ENCODE measurements at places on chromosomes 2 and 18.
A peak's percentile ranks its signal among the peaks of the same experiment; 100 is the strongest.

DNA sequence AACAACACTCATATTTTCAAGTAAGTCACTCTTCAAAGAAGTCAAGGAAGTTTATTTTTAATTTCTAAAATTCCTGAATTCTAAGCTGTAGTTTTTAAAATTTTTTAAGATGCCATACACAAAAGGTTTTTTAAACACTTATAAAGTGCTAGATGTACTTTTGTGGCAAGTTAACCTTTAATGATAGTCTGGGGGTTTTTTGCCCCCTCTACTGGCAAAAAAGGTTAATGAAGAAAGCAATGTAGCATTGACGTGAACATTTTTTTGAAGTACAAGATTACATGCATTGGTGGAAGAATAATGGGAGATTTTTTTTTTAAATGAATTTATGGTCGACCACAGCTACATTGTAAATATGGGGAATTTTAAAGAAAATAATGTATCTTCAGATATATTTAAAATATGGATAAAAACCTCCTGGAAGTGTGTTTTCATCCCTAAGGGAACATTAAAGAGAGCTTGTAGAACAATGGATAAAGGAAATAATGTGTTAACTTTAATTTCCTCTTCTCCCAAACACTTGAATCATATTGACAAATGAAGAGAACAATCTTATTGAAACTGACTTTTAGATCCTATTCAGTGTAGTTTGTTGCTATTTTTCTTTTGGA, 12.6 kb downstream of the ITPRID2 start:
- peak; percentile 58 for DNase-seq

DNA sequence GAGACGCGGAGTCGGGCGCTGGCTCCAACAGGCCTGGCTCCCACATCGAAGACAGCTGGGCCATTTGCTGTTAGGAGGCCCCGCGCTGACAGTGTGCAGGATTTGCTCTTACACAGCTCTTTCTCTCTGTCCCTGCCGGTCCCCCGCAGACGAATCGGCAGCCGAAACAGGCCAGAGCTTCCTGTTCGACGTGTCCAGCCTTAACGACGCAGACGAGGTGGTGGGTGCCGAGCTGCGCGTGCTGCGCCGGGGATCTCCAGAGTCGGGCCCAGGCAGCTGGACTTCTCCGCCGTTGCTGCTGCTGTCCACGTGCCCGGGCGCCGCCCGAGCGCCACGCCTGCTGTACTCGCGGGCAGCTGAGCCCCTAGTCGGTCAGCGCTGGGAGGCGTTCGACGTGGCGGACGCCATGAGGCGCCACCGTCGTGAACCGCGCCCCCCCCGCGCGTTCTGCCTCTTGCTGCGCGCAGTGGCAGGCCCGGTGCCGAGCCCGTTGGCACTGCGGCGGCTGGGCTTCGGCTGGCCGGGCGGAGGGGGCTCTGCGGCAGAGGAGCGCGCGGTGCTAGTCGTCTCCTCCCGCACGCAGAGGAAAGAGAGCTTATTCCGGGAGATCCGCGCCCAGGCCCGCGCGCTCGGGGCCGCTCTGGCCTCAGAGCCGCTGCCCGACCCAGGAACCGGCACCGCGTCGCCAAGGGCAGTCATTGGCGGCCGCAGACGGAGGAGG, 3.5 kb downstream of the GDF7 start:
- no peak for DNase-seq

DNA sequence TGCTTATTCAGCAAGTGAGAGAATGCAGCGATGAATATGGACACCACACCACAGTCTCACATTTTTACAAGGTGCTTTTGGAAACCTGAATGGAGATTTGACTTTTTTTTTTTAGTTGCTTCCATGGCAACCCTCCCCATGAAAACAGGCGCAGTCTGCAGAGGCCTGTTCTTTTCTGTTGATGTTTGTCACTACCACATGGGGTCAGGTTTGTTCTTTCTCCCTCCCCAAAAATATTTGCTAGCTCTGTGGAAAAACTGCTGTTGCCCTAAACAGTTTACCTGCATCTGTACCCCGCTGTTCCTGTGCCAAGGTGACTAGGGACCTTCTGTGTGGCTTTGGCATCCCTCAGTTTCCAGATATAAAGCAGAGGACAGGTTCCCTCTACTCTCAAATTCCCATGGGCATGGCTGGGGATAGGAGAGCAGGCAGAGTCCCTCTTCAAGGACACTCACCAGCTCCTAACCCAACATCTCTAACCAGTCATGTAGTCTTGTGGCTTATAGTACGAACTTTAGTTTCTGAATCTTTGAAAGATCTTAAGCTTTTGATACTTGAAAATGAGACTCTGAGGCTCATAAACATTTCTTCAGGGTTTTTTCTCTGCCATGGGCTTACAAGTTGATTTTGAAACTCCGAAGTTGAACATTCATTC, 14.7 kb upstream of the MAPRE2 start:
- DNase-seq, result peak; percentile 66

DNA sequence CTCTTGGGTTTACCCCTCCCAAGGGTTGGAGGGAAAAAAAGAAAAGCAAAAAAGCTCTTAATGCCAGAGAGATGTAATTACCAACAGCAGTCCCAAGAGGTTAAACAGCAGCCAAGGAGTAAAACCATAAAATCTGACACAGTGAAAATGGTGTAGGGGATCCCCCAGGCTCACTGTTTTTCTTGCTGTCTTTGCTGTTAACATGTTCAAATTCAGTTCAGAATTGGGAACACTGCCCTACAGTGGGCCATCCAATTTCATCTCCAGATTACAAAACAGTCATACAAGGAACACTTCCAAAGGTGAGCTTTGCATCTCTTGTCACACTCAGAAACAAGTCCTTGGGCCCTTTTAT, 54.5 kb downstream of the PLEKHM3 start:
- no peak for DNase-seq

DNA sequence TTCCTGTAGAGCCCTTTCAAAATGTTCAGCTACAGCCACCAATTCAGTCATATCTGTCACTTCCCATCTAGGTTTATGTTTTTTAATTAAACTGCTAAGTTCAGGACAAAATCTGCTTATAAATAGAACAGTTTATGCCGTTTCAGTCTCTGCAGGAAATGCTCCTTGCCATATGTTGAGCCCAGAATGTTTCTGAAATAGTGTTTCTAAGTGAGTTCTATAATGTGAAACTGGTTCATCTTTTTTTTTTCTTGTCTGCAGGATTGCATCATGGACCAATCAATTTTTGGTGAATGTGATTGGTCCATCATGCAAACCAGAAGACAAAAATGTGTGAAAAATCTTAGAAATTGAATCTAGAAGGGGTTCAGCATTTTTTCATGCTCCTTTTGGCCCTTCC, 30.2 kb upstream of the RHOB start:
- DNase-seq, result no peak

DNA sequence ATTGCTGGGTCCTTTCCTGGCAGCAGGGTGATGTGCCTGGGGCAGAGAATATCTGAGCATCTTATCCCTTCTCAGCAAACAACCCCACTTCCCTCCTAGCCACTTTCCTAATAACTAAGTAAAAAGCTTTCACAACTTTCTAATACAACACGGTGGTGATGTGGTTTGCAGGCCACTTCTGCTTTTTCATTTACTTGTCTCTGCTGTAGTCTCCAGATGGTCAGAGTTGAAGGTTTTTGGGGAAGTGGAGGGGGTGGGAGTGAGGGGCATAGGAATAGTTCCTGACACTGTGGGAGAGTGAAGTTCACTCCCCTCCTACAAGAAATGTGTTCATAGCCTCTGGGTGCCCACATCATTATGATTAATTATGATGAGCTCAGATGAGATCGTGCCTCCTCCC, 11.6 kb downstream of the OXER1 start:
- peak; percentile 57 for DNase-seq

DNA sequence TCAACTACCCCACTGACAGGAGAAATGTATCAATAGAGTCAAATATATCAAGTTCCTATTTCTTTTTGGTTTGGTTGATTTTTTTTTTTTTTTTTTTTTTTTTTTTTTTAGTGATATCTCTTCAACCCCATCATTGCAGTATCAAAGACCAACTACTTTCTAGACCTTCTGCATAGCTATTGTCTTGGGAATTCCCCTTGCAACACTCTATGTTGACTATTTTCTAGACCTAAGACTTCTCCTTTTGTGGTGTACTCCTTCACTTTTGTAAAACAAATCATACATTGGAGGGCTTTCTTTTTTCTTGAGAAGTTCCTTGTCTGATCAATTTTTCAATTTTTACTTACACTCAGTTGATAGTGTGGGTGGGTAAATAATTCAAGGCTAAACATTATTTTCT, 46.5 kb upstream of the NR4A2 start:
- DNase-seq, result no peak

DNA sequence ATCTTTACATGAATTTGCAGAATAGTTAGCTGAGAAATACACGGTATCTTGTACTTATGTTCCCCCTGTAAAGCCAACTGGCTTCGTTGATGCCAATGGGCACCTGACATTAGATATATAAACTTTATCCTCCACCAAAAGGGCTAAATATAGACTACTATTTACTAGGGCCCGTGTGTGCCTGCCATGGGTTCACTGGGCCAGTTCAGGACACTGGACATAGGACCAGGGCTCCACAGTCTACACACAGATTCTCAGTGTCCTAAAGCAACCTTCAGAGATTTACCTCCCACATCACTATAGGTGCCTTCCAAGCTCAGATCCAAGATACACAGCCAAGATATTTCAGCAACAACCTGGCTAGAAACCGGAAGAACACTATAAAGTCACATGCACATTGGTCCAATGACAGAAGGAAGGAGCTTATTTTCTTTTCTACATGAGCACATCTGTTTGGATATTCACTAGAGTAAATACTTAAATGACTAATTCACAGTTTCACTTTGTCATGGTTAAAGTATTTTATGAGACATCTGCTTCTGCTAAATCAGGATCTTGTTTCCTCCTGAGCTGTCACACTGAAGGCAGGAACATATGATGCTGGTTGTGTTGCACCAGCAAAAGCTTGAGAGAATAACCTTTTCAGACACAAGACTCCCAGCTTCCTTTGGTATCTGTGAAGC, 95.1 kb downstream of the MYO5B start:
- no peak for DNase-seq

DNA sequence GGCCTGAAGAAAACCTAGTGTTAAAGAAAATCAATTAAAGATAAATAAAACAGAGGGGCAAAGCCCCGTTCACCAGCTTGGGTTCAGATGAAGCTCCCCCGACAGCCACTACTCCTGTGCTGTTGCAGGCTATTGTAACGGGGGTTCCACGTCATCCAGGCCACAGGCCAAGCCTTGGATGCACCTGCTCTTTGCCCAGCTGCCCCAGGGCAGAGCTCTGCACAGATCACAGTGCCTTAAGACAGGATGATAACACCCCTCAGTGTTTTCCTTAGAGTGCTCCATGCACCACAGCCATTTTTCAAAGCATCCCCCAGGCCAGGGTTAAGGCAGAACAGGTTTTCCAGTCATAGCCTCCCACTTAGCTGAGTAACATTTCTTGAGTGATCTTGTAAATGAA, 32.0 kb downstream of the FASTKD2 start:
- no peak for DNase-seq

- no peak for DNase-seq
Measured at GRCh38 chr2:20397811-20398447, 47.3 kb upstream of the PUM2 start.

- no peak for DNase-seq
Measured at GRCh38 chr18:13500869-13501542, 225.4 kb downstream of the FAM210A start.

DNA sequence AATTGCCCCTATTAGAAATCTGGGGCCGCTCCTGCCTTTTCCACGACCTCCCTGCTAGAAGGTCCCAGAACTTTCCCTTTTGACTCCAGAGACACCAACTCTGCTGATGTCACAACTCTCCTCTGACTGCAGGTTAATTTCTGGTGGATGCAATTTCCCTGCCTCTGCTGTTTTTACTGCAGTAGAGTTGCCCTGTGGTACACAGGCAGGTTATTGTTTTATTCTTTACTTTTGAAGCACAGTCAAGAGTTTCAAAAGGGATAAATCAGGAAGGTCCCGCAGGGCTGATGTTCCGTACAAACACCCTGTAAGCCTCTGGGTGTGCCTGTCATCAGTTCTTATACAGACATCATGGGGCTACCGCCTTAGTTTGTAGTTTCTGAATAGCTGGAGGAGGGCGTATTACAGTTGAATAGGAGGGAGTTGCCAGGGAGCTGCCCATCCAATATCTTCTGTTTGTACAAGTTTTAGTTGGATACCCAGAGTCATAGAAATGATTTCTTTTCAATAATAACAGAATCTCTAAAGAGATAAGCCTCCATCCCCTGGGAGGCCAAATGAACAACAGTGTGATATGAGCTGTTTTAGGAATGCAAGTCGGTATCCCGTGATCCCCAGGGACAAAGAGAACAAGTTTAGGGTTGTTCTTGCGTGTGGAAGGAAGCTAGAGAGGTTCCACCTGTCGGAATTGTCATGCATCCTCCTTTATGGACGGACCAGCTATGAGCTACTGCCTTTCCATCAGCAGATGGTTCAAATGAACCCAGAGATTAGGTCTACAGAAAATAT, 108.4 kb upstream of the COPS8 start:
- no peak for DNase-seq

GRCh38 chr18:27491772-27492171, 306.7 kb upstream of the CHST9 start:
- DNase-seq, result no peak

DNA sequence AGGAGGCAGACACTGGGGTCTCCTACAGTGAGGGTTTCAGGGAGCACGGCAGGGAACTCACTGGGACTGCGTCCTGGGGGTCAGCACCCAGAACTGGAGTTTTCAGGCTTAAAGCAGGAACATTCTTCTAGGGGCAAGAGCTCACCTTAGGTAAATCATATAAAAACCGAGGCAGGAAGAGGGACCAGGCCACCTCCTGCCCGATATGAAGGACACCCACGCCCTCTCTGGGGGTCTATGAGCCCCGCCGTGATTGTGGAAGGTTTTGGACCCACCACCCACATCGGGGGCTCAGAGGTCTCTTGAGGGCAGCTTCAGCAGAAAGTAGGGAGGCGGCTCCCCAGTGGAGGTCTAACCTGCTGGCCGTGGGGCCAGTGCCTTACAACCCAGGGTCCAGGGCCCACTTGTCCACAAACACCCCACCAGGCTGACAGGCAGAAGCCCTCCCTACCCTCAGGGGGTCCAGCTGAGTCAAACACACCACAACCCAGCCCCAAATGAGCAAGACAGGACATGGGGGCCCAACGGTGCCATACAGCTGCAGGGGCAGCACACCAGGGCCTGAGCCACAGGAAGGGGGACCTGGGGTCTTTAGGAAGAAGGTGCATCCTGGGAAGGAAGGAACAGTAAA, 25.3 kb downstream of the CROCC2 start:
- DNase-seq, result no peak

DNA sequence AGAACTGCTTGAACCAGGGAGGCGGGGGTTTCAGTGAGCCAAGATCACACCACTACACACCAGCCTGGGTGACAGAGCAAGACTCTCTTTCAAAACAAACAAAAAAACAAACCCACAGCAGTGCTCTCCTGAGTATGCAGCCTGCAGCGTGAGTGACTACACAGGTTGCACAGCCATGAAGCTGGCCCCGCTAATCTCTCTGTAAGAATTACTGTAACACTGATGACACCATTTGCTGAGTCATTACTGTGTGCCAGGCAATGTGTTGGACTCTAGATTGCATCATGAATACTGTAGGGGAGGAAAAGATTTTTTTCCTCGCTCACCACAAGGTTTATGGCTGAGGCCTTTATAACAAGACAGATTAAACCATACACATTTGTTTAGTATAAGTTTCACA, 118.6 kb upstream of the ATP8B1 start:
- no peak for DNase-seq
